HT-29 (cell line): ENCODE measurements at places on chromosomes 16 and 17.

DNA sequence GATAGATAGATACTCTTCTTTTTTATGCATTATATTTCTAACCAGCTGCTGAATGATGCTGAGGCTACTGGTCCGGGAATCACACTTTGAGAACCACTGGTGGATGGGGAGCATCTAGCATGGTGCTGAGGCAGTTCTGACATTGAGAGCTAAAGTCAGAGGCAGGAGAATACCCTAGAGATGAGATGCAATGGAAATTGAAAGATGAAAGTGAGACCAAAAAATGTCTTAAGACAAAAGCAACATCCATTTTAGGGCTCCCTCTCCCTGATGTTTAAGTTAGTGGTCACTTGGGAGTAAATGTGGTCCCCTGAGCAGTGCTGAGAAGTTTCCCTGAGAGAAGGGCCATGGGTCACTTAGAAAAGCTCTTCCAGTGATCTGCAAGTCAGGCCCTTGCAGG, 6.8 kb downstream of the PCTP start:
- no peak for DNase-seq

DNA sequence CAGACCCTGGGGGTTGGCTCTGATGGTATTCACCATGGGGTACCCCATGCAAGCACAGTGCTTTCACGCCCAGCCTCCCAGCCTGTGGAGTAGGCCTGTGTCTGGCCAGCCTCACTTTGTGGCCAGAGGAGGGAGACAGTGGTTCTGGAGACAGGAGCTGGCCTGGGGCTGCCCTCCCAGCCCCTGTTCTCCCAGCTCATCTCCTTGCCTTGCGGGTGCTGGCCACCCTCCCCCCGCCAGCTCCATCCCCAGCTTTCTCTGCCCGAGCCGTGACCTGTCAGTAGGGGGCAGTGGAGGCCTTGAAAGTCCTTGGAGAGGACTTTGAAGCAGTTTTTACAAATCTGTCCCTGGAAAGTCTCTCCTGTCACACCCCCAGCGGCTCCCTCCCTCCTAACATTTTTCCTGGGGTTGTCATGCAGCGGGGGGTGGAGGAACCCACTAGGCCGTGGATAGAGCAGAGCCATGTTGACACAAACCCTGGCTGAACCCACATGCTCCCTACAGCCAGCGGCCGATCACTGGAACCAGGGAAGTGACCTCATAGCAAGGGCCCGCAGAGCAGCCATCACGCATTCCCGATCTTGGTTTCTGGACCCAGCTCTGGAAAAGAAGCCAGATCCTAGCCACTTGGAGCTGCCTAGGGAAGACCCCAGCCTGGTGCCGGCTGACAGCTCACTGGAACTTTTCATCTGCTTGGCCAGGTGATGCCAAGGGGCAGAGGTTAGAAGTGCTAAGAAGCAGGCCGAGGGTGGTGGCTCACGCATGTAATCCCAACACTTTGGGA, 289.4 kb downstream of the SEC14L1 start:
- peak; percentile 82 for DNase-seq

- no peak for DNase-seq
Measured at GRCh38 chr17:46136820-46137219, 56.4 kb downstream of the KANSL1 start.

DNA sequence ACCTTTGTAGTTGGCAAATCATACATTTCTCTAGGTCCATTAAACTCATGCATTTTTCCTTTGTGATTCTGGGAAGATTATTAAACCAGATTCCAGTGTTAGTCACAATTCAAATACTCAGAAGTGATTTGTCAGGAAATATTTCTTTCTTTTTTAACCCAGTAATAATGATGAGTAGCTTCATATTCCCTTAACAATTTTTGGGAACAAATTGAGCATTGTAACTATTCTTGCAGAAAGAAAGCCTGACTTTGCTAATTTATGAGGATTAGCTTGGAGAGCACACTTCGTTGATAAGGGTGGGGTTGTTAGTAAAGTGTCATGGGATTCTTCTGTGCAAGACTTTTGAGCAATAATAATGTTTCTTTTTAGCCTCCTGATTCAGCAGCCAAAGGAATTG, 18.7 kb upstream of the KRT24 start:
- DNase-seq = no peak

GRCh38 chr16:80994451-80994850, 12.2 kb downstream of the CMC2 start:
- no peak for DNase-seq

GRCh38 chr17:49952912-49953497, 16.0 kb upstream of the DLX4 start:
- DNase-seq = no peak

GRCh38 chr17:35053204-35053603, 10.3 kb downstream of the RFFL start:
- DNase-seq = no peak

DNA sequence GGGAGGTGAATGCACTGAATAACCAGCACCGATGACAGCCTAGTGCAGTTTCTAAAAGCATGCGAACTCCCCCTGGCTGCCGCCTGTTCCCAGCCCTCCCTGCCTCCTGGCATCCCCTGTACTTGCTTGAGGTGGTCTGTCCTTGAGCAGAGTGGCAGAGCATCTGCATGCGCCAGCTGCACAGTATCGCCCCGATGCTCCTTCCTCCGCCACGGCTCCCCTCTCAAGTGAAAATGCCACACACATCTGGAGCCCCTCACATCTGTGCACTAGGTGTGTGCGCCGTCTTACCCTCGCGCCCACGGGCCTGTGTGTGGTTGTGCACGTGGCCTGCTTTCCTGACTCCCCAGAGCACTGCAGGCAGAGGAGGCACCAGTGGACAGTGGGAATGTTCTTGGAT, 111.9 kb downstream of the CCDC182 start:
- DNase-seq = no peak

- DNase-seq = no peak
Measured at GRCh38 chr17:82234211-82235055, 5.6 kb downstream of the SLC16A3 start.

GRCh38 chr17:32492264-32492589, 5.4 kb downstream of the CDK5R1 start:
- no peak for DNase-seq

DNA sequence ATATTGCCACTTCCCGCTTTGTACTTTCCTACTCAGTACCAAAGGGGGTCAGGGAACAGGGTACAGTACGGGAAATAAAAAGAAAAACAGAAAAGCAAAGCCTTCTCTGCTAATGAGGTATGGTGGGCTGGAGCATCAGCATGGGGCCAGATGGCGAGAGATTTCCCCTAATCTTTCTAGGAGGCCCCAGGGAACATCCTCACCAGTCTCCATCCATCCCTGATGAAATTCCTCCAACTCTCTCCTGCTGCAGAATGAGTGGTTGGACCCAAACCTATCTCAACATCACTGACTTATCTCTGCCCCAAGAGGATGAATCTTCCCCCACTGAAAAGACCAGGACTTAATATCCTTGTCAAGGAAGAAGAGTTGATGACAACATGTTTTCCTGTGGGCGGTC, 185.6 kb downstream of the C16orf78 start:
- no peak for DNase-seq

- DNase-seq = no peak
Measured at GRCh38 chr17:64428406-64428805, 20.5 kb upstream of the MILR1 start.

- peak; percentile 32 for DNase-seq
Measured at GRCh38 chr17:82018152-82018988, 4.3 kb downstream of the CENPX start.

- no peak for DNase-seq
Measured at GRCh38 chr17:45573924-45574770, 83.6 kb upstream of the PLEKHM1 start.

DNA sequence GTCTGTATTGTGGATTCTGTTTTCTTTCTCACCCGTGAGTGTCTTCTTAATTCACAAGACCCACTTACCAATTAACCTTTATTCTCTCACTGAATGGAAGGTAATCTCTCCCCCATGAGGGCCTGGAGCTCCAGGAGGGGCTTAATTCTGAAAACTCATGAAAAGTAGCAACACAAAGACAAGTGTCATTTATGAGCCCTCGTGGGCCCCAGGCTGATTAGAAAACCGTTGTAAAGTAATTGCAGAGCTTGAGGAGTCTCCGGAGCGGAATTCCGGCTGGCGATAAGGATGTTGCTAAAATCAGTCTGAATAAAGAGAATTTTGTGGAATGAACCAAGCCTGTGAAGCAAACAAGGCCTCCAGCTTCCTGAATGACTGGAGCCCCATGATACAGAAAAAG, 301.5 kb downstream of the HAPSTR1 start:
- no peak for DNase-seq
